CD4-positive, alpha-beta T cell treated with Interleukin-15 for 1 hour (primary cell): ENCODE measurements at places on chromosomes 16 and 17.

DNA sequence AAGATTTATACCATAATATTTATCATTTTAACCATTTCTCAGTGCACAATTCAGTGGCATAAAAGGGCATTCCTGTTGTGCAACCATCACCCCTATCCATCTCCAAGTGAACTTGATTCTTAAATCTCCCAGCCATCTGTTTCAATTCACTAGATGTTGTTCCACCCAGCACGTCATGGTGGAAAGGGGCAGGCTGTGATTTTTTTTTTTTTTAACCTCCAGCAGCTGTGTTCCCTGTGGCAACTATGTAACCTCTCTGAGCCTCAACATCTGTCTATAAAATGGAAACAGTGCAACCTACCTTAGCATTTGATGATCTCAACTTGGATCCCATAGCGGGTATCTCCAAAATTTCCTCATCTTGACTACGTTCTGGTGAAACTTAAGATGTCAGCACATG, 604.5 kb downstream of the WWOX start:
- no peak for DNase-seq

- no peak for DNase-seq
Measured at GRCh38 chr17:39628655-39629493, 2.1 kb downstream of the PPP1R1B start.

DNA sequence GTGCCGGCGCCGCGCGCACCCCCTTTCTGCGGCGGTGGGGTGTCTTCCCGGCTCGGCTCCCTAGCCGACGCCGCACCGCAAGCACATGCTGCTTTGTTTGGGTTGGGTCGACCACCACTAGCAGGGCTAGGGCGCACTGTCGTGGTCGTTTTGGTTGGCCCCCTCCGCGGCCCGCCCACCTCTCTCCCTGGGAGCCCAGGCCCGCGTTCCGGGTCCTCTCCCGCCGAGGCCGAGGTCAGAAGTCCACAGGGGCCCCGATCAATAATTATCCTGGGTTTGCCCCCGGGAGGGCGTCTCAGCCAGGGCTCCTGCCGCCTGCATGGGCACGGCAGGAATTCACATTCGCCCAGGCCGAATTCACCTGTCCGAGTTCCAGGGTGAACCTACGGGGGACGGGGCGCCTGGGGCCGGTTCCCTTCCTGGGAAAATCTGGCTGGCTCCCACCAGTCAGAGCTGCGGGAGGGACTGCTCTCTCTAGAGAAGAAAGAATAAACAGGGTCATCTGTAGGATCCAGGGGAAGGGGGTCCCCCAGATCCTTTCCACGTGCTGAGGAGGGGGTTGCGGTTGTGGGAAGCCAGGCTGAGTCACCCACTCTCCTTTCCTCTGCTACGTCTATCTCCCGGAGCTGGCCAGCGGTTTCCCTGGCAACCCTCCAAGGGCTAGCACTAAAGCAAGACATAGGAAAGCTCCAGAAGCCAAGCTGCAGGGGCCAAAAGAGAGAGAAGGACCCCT, 584 bp upstream of the STAT5B start:
- peak; percentile 63 for DNase-seq

GRCh38 chr17:4728124-4728523, 3.1 kb upstream of the MED11 start:
- no peak for DNase-seq

DNA sequence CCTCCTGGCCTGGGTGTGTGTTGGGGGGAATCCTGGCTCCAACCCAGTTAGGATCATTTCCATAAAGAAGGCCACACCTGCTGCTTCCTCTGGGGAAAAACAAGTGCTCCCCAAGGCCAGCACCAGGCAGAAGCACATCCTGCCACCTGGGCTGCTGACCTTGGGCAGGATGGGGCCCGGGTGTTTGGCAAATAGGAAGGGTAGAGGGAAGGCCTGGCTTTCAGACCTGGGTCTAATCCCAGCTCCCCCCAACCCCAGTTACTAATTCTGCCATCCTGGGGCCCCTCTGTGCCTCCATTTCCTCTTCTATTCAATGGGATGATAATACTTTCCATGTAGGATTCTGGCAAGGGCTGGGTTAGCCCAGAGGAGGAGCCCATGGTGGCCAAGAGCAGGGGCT, 3.0 kb upstream of the NLRC5 start:
- no peak for DNase-seq

DNA sequence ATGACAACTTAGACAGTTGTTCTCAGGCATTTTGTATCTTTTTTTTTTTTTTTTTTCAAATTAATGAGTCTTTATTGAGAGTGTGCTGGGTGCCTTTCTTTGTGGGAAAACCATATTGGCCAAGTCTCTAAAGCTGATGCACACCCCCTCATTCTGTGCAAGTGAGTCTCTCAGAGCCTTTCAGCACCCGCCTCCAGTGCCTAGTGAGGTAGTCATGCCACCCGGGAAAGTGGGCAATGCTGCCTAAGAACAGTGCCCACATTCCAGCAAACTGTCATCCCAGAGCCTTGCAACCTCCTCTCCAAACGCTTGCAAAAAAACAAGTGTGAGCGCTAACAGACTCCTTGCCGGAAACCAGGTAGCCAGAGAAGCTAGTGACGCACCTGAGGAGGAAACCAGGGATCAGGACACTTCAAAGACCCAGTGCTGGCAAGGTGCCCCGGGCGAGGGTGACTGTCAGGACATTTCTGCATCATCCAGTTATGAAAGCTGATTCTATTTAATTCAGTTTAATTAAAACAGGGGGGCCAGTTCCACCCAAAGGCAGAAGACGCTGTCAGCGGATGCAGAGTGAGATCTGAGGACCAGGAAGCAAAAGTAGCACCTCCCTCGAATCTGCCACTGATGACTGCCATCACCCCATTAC, 34.9 kb downstream of the SMARCE1 start:
- peak; percentile 85 for DNase-seq

- no peak for DNase-seq
Measured at GRCh38 chr17:7313890-7314718, 1.1 kb downstream of the GPS2 start.

DNA sequence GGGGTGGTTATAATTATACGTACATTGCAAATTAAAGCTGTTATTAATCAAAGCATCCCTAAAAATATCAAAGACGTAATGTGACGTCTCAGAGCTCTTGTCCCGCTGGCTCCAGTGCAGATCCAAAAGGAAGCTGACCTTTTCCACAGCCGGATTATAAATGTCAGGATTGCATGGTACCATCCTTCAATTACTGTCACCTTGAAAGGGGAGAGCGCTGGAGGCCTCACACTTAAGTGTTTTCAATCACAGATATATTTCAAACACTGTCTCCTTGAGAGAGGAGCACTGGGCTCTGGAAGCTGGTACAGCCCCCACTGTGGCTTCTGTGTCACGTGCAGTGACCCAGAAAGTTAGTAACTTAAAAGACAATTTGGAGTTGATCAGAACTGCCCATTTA, 94.2 kb downstream of the AIPL1 start:
- no peak for DNase-seq

GRCh38 chr16:9362050-9362449, 270.6 kb downstream of the HAPSTR1 start:
- DNase-seq, result no peak

GRCh38 chr16:2819179-2819938, 2.3 kb downstream of the PRSS21 start:
- peak; percentile 14 for DNase-seq

- DNase-seq, result peak; percentile 99
Measured at GRCh38 chr16:57734925-57735754, 430 bp upstream of the KATNB1 start.

DNA sequence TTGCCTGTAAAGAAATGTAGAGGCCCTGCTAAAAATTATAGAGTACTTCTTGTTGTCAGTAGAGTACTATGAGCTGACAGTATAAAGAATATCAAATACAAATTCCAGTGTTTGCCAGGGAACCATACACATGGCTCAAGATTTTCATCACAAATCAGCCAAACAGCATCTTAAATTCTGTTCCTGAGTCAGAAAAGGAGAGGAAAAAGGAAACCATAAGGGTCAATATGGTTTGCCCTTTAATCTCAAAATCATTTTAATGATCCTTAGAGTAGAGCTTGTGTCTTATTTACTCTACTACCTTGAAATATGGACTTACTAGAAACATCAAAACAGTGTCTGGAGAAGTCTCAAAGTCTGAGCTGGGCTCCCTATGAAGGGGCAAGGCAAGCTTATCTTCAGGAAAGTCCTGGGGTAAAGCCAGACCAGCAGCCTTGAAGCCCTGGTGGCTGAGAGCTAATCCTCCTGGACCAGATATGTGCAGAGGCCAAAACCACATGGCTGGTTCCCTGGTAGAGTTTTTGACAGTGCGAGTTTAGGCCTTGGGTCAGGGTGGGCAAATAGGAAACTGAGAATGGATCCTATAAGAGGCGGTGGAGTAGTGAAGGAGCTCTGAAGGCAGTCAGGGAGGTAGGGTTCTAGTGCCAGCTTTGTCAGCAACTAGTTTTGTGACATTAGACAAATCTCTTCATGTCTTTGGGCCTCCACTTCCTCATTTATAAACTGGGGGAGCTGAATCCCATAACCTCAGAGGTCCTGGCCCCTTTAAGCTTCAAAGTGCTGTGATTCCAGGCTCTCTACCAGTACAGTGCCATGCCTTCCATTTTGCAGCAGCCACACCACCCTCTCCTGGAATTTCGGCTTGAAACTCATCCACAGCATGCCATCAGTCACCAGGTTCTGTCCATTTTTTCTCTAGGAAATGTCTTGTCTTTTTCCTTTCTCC, 38.9 kb downstream of the MRTFB start:
- no peak for DNase-seq

- no peak for DNase-seq
Measured at GRCh38 chr17:18045691-18046350, 6.6 kb downstream of the GID4 start.
